Epithelial cell of alveolus of lung (primary cell): ENCODE measurements at places on chromosomes 13 and 19. TPM values are rescaled to one million over a fixed set of nuclear protein-coding genes. Genes with fewer than 3 reads are reported as not detected.

The ATP8B3 gene
- 0.52 and 6.9 TPM in 2 replicates for total RNA-seq

The ICAM5 gene
- total RNA-seq: 16.4 and 26.7 TPM in 2 replicates

The ATP8A2 gene
- under 0.01 and 1.2 TPM in 2 replicates for total RNA-seq

The PRR22 gene
- 0.13 and 1.4 TPM in 2 replicates for total RNA-seq

The SYCN gene
- not detected in 2 replicates for total RNA-seq

The USHBP1 gene
- total RNA-seq: 0.26 TPM in 1 of 2 replicates, not detected in the other

The GRK1 gene
- not detected in 2 replicates for total RNA-seq

The ZFP82 gene
- 4.4 and 6.8 TPM in 2 replicates for total RNA-seq

The GRIN3B gene
- total RNA-seq: 1.6 and 2.0 TPM in 2 replicates

The PCDH17 gene
- total RNA-seq: 0.52 and 0.64 TPM in 2 replicates

The ZNF628 gene
- 3.2 and 10.4 TPM in 2 replicates for total RNA-seq

The SIGLEC6 gene
- total RNA-seq: not detected in 2 replicates

The ODAD3 gene
- total RNA-seq: 0.13 TPM in 1 of 2 replicates, not detected in the other

The TPRX1 gene
- not detected in 2 replicates for total RNA-seq

The PSG6 gene
- not detected in 2 replicates for total RNA-seq

The EPSTI1 gene
- total RNA-seq: 2.3 and 11.4 TPM in 2 replicates

The ZNF415 gene
- total RNA-seq: 3.7 and 8.7 TPM in 2 replicates

The ARHGEF18 gene
- total RNA-seq: 27.9 and 41.5 TPM in 2 replicates

The RGL3 gene
- under 0.01 and 1.2 TPM in 2 replicates for total RNA-seq

The KASH5 gene
- not detected in 2 replicates for total RNA-seq

The MAP2K7 gene
- total RNA-seq: 10.0 and 17.1 TPM in 2 replicates

The KLF5 gene
- total RNA-seq: 0.72 and 5.8 TPM in 2 replicates

The MEF2B gene
- total RNA-seq: 0.48 TPM in 1 of 2 replicates, not detected in the other

The OR4F17 gene
- total RNA-seq: not detected in 2 replicates

The SIGLEC8 gene
- not detected in 2 replicates for total RNA-seq

The SULT2A1 gene
- total RNA-seq: not detected in 2 replicates

The C1QTNF9 gene
- total RNA-seq: not detected in 2 replicates

The ATP4A gene
- not detected in 2 replicates for total RNA-seq

The TEX26 gene
- 0.56 TPM in 1 of 2 replicates, not detected in the other for total RNA-seq

The CYP4F8 gene
- not detected in 2 replicates for total RNA-seq

The TLE6 gene
- total RNA-seq: 1.2 and 8.9 TPM in 2 replicates

The CYP2F1 gene
- not detected in 2 replicates for total RNA-seq

The MIDN gene
- 25.0 and 75.9 TPM in 2 replicates for total RNA-seq

The WDR88 gene
- not detected in 2 replicates for total RNA-seq

The CRX gene
- total RNA-seq: not detected in 2 replicates

The LSR gene
- 1.4 and 7.4 TPM in 2 replicates for total RNA-seq

The CCDC70 gene
- total RNA-seq: not detected in 2 replicates

The PLEKHF1 gene
- 10.5 and 11.6 TPM in 2 replicates for total RNA-seq

The CCDC169 gene
- total RNA-seq: 0.91 and 2.8 TPM in 2 replicates

The LAIR1 gene
- 0.08 TPM in 1 of 2 replicates, not detected in the other for total RNA-seq

The PALM gene
- total RNA-seq: 15.9 and 83.0 TPM in 2 replicates

The PINLYP gene
- 4.6 and 5.3 TPM in 2 replicates for total RNA-seq

The CD22 gene
- 5.6 TPM in 1 of 2 replicates, not detected in the other for total RNA-seq

The VAV1 gene
- 1.0 TPM in 1 of 2 replicates, not detected in the other for total RNA-seq

The PALM3 gene
- 0.39 TPM in 1 of 2 replicates, not detected in the other for total RNA-seq
